Esophagus mucosa (tissue), 1 donor: ENCODE measurements at places on chromosomes 4 and X. TPM values are rescaled to one million over a fixed set of nuclear protein-coding genes. Genes with fewer than 3 reads are reported as not detected.

- ATAC-seq, result no peak
Measured at GRCh38 chr4:77310931-77311330, 153.9 kb downstream of the CCNG2 start.

DNA sequence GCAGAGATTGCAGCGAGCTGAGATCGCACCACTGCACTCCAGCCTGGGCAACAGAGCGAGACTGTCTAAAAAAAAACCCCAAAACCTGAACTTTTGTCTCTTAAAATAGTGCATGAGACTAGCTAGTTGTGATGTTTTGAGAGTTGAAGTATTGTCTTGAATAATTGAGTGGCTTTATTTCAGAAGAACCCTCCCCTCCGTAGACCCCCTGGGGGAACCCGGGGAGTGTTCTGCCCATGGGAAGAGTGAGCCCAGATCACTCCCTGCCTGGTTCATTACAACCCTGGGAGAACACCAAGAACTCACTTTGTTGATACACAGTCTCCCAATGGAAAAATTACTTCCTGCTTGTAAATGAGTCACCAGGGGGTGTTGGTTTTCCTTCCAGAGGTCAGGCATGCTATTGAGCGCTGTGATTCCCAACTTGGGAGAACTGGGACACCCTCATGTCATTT, 65.3 kb upstream of the SHISA3 start:
- no peak for ATAC-seq

Gene RGS12
- total RNA-seq, result 50.7 TPM

Gene SMC1A
- total RNA-seq, result 52.5 TPM

DNA sequence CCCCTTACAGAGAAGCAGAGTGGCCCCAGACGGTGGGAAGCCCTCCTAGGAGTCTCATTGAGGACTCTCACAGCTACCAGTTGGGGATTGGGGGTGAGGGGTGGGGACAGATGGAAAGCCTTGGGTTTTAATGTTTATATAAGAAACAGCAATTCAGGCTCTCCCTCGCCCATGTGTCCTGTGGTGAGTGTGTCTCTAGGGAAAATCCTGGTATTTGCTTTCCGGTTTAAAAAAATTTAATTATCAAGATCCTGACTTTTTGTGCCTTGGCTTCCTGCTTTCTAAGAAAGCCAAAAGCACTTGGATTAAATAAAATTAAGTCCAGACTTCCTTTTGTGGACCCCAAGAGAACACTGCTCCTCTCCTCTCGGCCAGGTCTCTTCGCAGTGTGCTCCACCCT, 93.8 kb downstream of the SOWAHB start:
- ATAC-seq, result no peak

DNA sequence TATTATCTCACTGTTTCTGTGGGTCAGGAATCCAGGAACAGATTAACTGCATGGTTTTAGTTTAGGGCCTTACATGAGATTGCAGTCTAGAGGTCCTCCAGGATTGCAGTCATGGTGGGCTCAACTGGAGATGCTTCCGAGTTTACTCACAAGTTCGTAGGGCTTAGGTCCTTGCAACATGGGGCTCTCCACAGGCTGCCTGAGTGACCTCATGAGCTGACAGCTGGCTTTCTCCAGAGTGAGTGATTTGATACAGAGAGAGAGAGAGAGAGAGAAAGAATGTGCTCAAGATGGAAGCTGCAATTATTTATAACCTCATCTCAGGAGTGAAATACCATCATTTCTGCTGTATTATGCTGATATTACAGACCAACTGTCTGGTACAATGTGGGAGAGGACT, 168.9 kb downstream of the GPAT3 start:
- no peak for ATAC-seq

DNA sequence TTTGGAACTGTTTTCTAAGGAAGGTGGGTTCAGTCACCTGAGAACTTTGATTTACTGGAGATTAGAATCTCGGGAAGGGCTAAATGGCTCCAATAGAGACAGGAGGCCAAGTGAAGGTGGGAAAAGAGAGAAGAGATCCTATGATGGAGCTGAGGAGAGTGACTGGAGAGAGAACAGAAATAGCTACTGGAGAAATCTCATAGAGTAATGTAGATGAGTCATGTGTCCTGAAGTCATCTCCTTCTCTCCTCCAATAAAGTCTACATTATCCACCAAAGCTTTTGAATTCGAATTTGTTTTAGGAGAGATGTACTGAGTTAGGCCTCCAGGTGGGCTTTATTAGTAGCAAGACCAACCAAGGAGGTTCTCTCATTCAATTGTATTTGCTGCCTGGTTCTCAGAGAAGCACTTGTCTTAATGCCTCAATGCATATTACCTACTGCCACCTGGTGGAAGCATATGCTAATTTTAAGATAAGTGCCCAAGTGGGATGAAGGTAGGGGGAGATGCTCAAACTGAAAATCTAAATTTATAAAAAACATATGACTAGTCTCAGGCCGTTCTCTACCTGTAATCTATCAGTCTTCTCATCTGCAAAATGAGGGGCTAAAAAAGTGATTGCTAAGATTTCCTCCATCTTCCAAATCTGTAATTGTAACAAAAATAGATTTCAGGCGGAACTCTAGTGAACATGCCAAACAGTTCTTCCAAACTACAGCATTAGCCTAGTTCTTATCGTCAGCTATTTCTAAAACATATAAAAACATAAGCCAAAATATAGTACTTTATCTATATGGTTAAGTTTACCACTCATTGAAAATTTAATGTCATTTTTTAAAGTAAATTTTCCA, 24.4 kb downstream of the TXK start:
- ATAC-seq, result peak; percentile 41

DNA sequence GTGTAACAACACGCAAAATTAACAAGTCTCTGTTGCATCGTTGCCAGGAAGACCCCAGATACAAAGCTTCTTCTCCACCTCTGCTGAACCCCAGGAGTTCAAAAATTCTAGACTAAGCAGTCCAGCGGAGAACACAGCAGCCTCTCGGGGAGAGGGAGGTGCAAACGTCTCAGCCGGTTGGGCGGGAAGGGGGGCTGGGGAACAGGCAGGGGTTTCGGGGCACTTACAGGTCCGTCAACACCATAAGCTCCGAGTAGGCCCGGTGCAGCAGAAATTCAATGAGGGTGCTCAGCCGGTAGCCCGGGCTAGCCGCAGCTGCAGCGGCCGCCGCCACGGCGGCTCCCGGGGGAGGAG, 394 bp downstream of the MED14 start:
- ATAC-seq, result no peak

Gene DSPP
- not detected for total RNA-seq

DNA sequence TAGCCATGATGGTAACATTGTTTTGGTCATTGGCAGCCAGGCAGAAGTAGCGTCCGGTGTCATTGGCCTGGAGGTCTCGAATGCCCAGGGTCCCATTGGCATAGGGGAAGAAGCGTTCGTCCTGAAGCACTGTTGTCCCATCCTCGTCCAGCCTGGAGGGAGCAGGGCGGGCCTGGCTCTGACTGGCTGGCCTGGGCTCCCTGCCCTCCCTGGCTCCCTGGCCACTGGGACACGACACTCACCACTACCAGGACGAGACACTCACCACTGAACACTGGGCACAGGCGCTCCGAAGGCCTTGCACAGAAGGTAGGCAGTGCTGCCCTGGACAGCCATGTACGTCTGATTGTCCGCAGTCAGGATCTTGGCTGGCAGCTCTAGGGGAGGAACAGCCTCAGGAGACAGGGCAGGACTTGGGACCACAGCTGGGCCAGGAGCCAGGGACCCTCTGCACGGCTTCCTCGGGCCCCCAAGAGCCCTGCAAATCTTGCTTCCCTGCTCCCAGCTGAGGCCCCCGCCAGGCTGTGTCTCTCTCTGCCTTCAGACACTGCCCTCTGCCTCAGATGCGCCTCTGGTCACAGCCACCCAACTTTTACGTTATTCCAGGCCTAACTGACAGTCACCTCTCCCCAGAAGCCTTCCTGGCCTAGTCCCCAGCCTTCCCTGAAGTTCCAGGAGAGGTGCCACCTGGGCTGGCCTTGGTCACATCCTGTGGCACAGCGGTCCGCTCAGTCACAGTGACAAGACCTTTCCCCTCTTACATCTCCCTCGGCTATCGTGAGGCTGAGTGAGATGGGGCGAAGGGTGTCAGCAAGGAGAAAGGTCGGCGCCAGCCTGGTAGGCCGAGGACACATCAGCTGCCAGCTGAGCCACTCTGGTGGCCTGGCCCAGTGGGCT, 17.1 kb downstream of the L1CAM start:
- no peak for ATAC-seq
